H9 (cell line): ENCODE measurements at places on chromosomes 7 and 10. TPM values are rescaled to one million over a fixed set of nuclear protein-coding genes. Genes with fewer than 3 reads are reported as not detected.
A peak's percentile ranks its signal among the peaks of the same experiment; 100 is the strongest.

CLDN4 gene
- 15.5 and 15.6 TPM in 2 replicates for total RNA-seq

TRPV5 gene
- total RNA-seq = not detected in 2 replicates

SMARCD3 gene
- total RNA-seq = 4.7 and 5.0 TPM in 2 replicates

MEIG1 gene
- total RNA-seq = 0.72 TPM in 1 of 2 replicates, not detected in the other

ARHGAP22 gene
- 6.9 and 7.4 TPM in 2 replicates for total RNA-seq

DYNC1I1 gene
- 3.2 TPM in 2 replicates for total RNA-seq

SRGN gene
- not detected in 2 replicates for total RNA-seq

TMEM270 gene
- not detected in 2 replicates for total RNA-seq

DNA sequence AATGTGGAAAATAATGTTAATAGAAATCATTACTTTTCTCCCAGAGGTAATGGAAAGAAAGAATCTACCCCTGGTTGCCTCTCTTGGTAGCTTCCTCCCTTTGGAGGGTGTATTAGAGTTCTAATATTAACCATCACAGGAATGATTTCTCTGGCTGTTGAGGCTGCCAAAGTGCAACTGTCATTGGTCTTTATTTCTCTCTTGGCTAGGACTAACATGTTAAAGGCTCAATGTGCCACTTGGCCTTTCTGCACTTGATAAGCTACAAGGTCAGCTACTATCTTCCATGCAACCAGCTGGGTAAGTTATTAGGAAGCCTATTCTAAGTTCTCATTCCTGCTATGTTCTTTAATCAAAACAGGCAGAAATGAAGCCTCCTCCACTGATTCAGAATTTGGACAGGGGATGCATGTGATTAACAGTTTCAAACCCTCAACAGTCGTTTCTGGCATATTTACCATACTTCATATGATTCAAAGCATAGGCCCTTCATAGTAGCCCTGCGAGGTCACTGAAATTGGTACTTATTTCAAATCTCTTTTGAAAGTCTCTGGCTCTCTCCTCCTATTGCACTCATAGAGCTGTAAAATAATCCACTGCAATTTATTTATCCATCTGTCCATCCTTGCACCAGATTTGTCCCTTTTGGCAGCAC, 645.0 kb downstream of the SORCS1 start:
- no peak overlapping the region for H3K4me3 ChIP-seq
- no peaks in the 10 kb centered on the region for H3K4me1 ChIP-seq
- no peak for DNase-seq
- H3K36me3 ChIP-seq = no peaks in the 10 kb centered on the region
- no peak overlapping the region for H3K27ac ChIP-seq
- no peaks in the 10 kb centered on the region for H3K27me3 ChIP-seq

GRCh38 chr10:110686047-110686446, 41.9 kb downstream of the RBM20 start:
- H3K36me3 ChIP-seq = no peaks in the 10 kb centered on the region
- H3K27me3 ChIP-seq = no peaks in the 10 kb centered on the region
- H3K4me1 ChIP-seq = 0 out of 2 replicates have a peak, but pooled peaks cover 2% of the 10 kb centered on the region
- no peak for DNase-seq

DNA sequence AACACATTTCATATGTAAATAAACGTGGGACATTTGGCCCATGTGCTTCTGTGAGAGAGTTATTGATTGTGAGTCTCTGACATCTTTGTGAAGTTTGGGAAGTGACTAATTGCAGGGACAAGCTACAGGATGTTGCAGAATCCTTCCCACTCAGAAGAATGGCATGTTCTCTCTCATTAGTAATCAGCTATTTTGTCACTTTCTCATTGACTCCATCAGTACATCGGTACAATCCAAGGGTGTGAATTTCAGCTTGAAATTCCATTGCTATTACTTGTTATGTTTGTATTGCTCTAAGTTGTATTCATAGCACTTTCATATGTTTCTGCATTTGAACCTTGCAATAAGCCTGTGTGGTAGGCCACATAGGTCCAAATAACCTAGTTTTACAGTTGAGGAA, 100.0 kb upstream of the KCNMA1 start:
- peaks cover 24% of the 10 kb centered on the region for H3K36me3 ChIP-seq
- DNase-seq = no peak
- H3K27me3 ChIP-seq = no peaks in the 10 kb centered on the region
- no peak overlapping the region for H3K27ac ChIP-seq

- no peaks in the 10 kb centered on the region for H3K4me1 ChIP-seq
- H3K36me3 ChIP-seq = no peaks in the 10 kb centered on the region
- no peak overlapping the region for H3K4me3 ChIP-seq
- H3K27ac ChIP-seq = no peak overlapping the region
These were observed 84.7 kb downstream of the SEM1 start for GRCh38 chr7:96624954-96625353.

GRCh38 chr7:142974626-142975025, 12.5 kb upstream of the KEL start:
- H3K27ac ChIP-seq = no peak overlapping the region
- H3K4me3 ChIP-seq = no peak overlapping the region
- no peak for DNase-seq
- H3K4me1 ChIP-seq = no peaks in the 10 kb centered on the region
- no peaks in the 10 kb centered on the region for H3K36me3 ChIP-seq

GRCh38 chr7:135977007-135977741, at the start of gene MTPN:
TSS of gene MTPN (minus strand) at chr7:135977359. CDS start at chr7:135977100, 259 bp downstream.
- H3K36me3 ChIP-seq = peaks cover 2% of the 10 kb centered on the region; the same call in 1 of the 3 replicates
- H3K27me3 ChIP-seq = no peaks in the 10 kb centered on the region
- H3K4me3 ChIP-seq = peak within 1 kb of the TSS; percentile 100
- peak within 1 kb of the TSS; percentile 15 for H3K27ac ChIP-seq
- DNase-seq = peak; percentile 99

- no peaks in the 10 kb centered on the region for H3K36me3 ChIP-seq
- H3K27ac ChIP-seq = no peak overlapping the region
- no peaks in the 10 kb centered on the region for H3K27me3 ChIP-seq
- H3K4me3 ChIP-seq = no peak overlapping the region
- DNase-seq = no peak
These were observed 4.5 kb upstream of the LRRC18 start for GRCh38 chr10:48944171-48944570.

GRCh38 chr10:23558361-23558799, 119.5 kb downstream of the OTUD1 start:
- no peaks in the 10 kb centered on the region for H3K4me1 ChIP-seq
- H3K27me3 ChIP-seq = no peaks in the 10 kb centered on the region
- H3K27ac ChIP-seq = no peak overlapping the region
- H3K36me3 ChIP-seq = no peaks in the 10 kb centered on the region
- H3K4me3 ChIP-seq = no peak overlapping the region

GRCh38 chr10:100216006-100216405, 13.4 kb downstream of the CHUK start:
- peaks cover 55% of the 10 kb centered on the region for H3K36me3 ChIP-seq
- H3K27me3 ChIP-seq = no peaks in the 10 kb centered on the region
- no peak for DNase-seq

DNA sequence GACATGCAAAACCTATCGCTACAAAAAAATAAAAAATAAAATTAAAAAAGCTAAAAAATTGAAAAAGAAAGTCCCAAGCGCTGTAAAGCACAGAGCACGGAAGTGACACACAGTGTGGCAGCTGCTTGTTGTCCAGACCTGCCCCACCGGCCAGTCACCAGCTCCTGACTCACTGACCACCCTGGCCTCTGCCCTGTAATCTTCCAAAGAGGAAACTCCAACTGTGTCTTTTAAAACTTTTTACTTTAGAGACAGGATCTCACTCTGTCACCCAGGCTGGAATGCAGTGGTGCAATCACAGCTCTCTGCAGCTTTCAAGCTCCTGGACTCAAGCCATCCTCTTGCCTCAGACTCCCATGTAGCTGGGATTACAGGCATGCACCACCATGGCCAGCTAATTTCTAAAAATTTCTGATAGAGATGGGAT, 23.6 kb downstream of the GNA12 start:
- H3K27ac ChIP-seq = peak overlapping the region; percentile 96
- H3K27me3 ChIP-seq = no peaks in the 10 kb centered on the region
- peaks cover 2% of the 10 kb centered on the region; the same call in 1 of the 2 replicates for H3K36me3 ChIP-seq

- 0 out of 2 replicates have a peak, but pooled peaks cover 3% of the 10 kb centered on the region for H3K4me1 ChIP-seq
- no peak for DNase-seq
- H3K27me3 ChIP-seq = no peaks in the 10 kb centered on the region
- H3K36me3 ChIP-seq = peaks cover 21% of the 10 kb centered on the region
- no peak overlapping the region for H3K27ac ChIP-seq
These were observed 62.2 kb downstream of the XPNPEP1 start for GRCh38 chr10:109861081-109861480.

DNA sequence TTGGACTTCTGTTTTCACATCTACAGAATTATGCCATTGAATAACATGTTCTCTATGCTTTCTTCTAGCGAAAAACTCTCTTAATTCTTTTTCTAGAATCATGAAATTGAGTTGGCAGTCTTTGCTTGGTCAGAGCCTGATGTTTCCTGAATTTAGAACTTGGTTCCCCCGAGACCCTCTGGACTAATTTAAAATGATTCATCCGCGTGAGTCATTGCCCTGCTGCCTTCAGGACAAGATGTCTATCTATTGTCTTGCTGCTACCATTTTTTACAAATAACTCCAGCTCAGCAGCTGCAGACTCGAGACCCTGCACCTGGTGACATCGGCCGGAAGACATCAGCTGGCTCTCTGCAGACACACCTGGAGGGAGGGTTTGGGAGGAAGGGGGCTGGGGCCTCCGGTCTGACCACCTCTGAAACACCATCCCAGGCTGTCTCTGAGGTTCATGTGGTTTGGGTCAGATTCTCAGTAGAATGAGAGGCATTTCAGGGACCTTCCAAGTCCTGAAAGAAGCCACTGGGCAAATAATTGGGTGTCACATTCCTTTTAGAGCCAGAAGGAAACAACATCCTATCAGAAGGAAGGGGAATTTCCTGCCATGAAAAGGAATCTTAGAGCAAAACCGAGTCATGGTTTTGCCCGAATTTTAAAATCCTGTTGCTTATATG, 20.9 kb upstream of the KLF6 start:
- no peak overlapping the region for H3K27ac ChIP-seq
- no peak overlapping the region for H3K4me3 ChIP-seq
- no peaks in the 10 kb centered on the region for H3K4me1 ChIP-seq

DNA sequence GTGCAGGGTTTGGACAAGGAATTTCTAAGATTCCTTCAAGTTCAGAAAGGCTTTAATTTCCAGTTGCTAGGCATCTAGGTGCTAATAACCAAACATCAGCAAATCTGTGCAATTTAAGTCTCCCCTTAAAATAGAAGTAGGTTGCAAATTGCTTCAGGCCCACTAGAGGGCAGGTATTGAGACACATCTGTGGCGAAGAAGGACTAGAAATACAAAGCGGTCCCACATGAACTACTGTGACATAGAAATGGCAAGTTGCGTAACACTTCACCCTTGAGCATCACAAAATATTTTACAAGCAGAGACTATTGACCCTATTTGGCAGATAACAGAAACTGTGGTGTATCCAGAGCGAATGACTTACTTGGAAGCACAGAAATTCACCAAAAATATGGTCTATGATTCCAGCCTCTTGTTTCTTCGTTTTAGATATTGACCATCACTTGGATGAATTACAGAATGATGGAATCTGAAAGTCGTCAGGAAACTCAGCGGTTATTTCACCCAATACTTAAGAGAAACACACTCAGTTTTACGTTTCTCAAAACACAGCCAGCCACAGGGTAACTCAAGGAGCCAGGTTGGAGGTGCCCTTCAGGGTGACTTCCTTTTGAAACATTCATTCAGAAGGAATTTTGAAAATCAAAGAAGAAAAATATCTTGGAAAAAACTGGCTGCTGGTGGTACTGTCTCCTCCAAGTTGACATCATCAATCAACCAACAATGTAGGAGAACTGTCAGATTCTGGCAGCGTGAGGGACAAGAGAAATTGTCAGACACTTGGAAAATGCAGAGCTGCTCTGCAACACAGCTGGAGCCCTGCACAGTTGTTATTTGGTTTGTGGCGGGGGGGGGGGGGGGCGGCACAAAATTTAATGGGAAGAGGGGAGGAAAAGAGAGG, 256.3 kb upstream of the MINDY3 start:
- no peak overlapping the region for H3K27ac ChIP-seq
- no peaks in the 10 kb centered on the region for H3K4me1 ChIP-seq
- no peak for DNase-seq
- no peaks in the 10 kb centered on the region for H3K27me3 ChIP-seq
- no peaks in the 10 kb centered on the region for H3K36me3 ChIP-seq

DNA sequence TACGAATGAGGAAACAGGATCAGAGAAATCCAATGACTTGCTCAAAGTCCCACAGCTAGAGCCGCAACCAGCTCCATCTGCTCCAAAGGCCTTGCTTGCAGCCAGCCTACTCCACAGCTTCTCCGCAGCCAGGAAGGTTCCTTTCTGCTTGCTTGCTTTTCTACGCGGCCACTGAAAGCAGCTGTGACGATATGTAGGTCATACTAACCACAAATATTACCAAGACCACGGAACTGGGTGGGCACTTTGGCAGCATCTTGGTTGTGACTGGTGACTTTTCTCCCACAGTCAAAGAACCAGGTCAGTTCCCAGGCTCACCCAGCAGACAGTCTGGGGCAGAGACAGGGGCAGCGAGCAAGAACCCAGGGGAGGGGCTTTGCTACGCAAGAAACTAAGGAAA, 86.4 kb downstream of the FAM53B start:
- H3K4me1 ChIP-seq = no peaks in the 10 kb centered on the region; the same call in 1 of the 2 replicates
- no peak overlapping the region for H3K4me3 ChIP-seq
- DNase-seq = no peak

- H3K27ac ChIP-seq = no peak overlapping the region
- H3K27me3 ChIP-seq = no peaks in the 10 kb centered on the region
- peaks cover 2% of the 10 kb centered on the region; the same call in 1 of the 3 replicates for H3K36me3 ChIP-seq
- no peaks in the 10 kb centered on the region for H3K4me1 ChIP-seq
- DNase-seq = no peak
These were observed 65.7 kb downstream of the RAB11FIP2 start for GRCh38 chr10:117980755-117981702.

- no peaks in the 10 kb centered on the region for H3K27me3 ChIP-seq
- no peak overlapping the region for H3K27ac ChIP-seq
- DNase-seq = no peak
- no peaks in the 10 kb centered on the region for H3K36me3 ChIP-seq
These were observed 41.9 kb downstream of the MET start for GRCh38 chr7:116713918-116714317.

GRCh38 chr10:132678436-132679216, 107.3 kb downstream of the NKX6-2 start:
- H3K36me3 ChIP-seq = no peaks in the 10 kb centered on the region; the same call in 1 of the 2 replicates
- no peaks in the 10 kb centered on the region for H3K27me3 ChIP-seq
- DNase-seq = peak; percentile 14
- no peak overlapping the region for H3K4me3 ChIP-seq
- H3K27ac ChIP-seq = no peak overlapping the region

GRCh38 chr7:483656-484355, 35.8 kb downstream of the PDGFA start:
- H3K36me3 ChIP-seq = no peaks in the 10 kb centered on the region
- no peak overlapping the region for H3K27ac ChIP-seq
- no peak overlapping the region for H3K4me3 ChIP-seq

GRCh38 chr10:70462349-70462984, 16.1 kb upstream of the PALD1 start:
- no peaks in the 10 kb centered on the region; the same call in 2 of the 3 replicates for H3K36me3 ChIP-seq
- H3K27ac ChIP-seq = no peak overlapping the region
- peaks cover 2% of the 10 kb centered on the region; the same call in 1 of the 2 replicates for H3K4me1 ChIP-seq
- H3K27me3 ChIP-seq = peaks cover 7% of the 10 kb centered on the region; the same call in 1 of the 2 replicates
- DNase-seq = no peak
- no peak overlapping the region for H3K4me3 ChIP-seq
